T follicular helper cell (primary cell): ENCODE measurements at places on chromosomes 2 and 18.
A peak's percentile ranks its signal among the peaks of the same experiment; 100 is the strongest.

DNA sequence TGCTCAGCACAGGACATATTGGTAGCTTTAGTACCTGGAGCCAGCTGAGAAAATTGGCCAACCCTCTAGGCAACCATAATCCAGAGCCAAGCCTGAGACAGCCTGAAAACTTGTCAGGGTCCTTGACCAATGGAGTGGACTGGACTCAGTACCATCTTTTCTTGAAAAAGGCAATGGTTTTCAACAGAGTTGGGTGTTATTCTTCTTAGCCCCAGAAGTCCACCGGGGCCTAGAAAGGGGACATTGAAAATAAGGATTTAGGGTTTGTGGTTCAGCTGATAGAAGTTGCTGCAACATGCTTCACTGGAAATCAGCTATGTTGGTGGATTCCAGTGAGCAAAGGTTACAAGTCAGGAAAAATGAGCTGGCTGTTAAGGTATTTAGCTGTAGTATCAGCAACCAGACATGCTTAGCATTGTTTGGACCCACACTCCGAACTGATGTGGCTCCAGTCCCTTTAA is 22.1 kb upstream of the CNOT11 start:
- no peak for DNase-seq

DNA sequence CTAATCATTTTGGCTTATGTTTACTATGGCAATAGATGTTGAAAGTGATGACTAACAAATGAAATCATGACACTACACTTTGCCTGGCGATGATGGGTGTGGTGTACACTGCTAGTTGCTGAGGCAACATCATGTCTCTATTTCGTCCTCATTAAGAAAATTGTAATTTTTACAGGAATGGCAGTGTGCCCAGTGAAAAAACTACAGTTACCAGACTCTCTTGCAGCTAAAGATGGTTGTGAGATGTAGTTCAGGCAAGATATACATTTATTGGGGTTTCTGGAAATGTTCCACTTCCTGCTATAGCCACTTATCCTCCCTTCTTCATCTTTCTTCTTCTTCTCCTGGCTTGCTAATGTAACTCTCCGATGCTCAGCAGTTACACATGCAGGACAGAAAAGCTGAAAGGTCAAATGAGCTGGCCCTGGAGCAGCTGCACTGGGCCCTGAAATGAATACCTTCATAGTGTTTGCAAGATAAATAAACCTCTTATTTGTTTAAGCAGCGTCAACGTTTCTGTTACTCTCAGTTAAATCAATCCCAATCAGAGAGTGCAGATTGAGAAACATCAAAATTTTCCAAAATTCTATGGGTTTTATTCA is 46.0 kb downstream of the SOCS6 start:
- DNase-seq, result no peak

DNA sequence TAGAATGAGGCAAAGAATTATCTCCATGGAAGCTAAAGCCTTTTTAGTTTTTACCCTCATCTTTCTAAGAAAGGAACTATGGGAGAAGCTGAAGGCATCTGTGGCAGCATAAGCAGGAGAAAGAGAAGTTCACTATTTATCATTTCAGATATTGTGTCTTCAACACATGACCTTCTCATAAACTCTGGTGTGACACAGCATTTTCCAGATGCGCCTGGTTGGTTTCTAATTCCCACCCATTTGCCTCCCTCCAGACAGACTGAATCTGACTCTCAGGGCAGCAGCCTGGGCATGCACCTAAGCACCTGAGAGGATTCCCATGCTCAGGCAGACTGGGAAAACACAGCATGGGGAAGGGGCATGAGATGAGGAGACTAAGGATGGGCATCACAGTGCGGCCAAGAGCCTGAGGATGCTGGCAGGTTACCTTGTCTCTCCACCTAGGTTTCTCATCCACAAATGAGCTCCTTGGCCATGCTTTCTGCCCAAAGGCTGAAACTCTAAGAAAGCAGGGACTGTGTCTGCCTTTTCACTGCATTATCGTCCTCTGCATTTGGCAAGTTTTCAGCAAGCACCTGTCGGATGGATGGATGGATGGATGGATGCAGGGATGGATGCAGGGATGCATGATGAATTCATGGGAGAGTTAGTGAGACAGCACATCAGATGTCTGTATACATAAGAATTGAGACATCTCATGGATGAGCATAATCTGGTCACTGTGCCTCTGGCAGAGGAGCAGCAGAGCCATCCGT is 28.8 kb upstream of the SULT1C4 start:
- no peak for DNase-seq

DNA sequence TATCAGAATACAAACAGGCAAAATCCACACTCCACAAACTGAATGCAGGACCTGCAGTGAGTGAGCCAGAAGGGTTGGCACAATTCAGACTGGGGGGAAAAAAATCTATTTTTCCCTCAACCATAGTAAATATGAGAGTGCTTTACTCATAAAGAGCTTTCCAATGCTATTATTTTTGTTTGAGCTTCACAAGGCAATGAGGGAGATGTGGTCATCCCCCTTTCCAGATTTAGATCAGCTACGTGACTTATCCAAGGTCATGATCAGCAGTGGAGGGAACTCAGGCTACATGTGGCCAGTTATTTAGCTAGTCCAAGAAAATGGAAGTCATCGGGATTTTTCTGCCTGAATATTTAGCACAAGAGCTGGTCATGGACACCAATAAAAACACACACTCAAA is 120.4 kb upstream of the KLF7 start:
- DNase-seq, result no peak

GRCh38 chr2:20212871-20213503 is 11.9 kb downstream of the SDC1 start:
- no peak for DNase-seq

- no peak for DNase-seq
These were observed 841.6 kb downstream of the TRIB2 start for GRCh38 chr2:13558368-13558767.

GRCh38 chr2:165305391-165306096 is 66.3 kb downstream of the SCN2A start:
- DNase-seq, result no peak

DNA sequence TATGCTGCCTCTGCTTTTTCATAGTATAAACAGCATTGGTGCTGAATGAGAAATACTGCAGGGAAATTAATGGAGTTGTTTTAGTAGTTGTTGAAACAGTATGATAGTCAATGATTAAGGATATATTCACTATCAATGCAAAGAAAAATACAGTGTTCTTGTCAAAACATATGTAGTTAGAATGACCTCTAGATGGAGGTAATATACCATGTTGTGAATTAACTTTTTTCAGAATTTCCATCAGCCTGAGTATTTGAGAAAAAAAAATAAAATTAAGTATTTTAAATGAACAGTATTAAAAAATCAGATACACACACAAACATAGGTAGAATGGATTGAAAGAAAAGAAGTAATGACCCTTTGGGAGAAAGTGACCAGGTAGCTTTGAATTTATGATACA is 59.5 kb downstream of the RMDN2 start:
- DNase-seq, result no peak

GRCh38 chr18:74507097-74507881 is 11.1 kb downstream of the CNDP2 start:
- DNase-seq, result no peak

- no peak for DNase-seq
These were observed 219.1 kb upstream of the STK17B start for GRCh38 chr2:196390243-196391148.

DNA sequence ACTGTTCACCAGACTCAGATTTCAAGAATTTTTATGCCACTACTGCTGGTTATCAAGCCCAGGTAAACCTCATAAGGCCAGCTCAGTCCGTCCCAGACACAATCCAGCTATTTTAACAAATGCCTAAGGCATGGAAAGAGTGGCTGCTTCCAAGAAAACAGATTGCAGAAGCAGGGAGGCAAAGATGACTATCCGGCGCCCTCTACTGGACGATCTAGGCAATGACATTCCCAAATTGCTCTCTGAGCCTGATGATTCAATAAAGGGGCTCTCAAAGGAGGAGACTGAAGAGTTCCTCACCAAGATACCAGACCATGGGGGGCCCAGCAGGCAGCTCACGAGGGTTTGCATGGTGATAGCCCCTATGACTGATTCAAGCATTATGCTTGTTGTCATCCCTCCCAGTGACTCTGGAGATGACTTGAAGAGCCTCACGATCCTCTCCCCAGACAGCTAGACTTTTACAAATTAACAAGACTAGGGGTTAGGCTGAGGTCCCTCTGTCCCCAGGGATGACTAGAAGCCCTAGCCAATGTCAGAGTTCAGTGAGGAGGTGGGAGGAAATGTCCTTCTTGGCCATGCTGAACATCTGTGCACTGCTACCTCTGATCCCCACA is 25.0 kb downstream of the SERPINB8 start:
- peak; percentile 6 for DNase-seq

DNA sequence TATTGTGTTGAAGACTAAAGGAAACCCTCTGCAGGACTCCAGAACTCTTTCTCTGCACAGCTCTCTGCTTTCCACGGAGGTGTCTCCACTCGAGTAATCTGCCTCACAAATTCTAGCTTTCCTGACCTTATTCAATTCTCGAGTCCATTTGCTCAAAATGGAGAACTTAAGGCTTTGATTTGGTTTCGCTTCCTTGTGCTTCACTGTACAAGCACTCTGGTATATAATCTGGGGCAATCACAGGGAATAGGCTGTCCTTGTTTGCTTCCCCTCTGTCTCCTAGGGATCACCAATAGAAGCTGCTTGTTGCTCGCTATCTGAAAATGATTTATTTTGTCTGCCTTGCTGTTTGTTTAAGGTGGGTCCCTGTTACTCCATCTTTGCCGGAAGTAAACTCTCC is 129.1 kb upstream of the DOCK10 start:
- DNase-seq, result no peak

DNA sequence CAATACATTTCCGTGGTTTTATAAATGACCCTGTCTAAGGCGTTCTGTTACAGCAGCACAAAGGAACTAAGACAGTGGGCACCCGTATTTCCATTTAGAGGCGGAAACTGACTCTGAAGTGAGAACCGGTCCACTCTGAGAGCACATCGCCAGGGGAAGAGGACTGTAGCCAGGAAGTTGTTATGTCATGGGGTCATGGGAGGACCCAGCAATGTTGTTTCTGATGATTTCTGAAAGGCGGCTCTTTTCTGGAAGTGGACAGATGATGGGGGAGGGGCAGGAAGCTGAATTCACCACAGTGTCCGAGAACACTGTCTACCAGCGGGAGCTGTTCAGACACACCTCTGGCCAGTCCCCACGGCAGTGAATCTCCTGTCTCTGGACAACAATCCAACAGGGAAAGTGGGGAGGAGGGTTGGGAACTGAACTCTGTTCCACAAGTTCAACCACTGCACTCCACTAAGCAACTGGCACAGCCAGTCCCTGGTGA is 2.1 kb upstream of the LRRFIP1 start:
- DNase-seq, result no peak

DNA sequence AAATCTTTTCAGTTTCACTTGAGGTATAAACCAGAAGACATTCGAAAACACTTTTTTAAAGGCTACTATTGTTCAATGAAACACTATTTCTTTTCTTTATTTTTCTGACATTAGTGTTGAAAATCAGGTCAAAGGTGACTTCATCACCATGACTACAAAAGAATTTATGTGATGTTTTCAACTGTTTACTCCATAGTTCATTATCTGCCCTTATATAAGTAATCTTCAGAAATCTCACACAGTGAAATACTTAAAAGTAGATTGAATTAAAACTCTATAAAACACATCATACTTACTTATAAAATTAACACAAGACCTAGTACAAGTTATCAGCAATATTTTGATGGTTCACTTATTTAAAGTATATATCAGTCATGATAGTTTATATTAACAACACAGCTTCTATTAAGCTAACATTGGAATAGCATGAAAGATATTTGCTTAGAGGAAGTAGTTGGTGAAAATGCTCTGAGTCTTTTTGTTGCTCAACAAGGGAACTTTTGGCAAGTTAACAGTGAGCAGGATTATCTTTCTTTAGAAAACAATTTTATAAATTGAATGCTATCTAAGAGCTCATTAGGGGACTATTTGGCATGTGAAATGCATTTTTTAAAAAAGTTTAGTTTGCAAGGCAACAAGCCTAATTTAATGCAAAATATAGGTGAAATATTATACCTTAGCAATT is 60.8 kb downstream of the MC4R start:
- no peak for DNase-seq

GRCh38 chr18:31506024-31506742 is 8.2 kb downstream of the DSG2 start:
- DNase-seq, result no peak

DNA sequence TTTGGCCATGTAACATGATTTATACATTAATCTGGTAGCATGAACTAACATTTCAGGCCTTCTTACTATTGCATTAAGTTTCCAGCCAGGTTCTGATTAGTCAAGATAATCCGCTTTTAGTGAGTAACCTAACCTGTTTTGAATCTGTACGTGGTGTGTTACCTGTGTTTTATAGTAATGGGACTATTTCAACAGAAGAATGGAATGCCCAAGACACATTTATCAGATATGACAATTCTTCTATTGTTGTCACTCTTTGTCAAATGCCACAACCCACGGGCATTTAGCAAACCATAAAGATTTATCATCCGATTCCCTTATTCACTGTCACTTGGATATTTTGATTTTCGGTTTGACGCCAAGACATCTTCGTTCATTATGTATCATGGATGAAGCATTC is 117.9 kb downstream of the ETAA1 start:
- no peak for DNase-seq

- no peak for DNase-seq
These were observed 334.5 kb upstream of the MMADHC start for GRCh38 chr2:149921911-149922616.

- DNase-seq, result no peak
These were observed 141.1 kb downstream of the METTL4 start for GRCh38 chr18:2430191-2430590.

GRCh38 chr2:64220894-64221617 is 76.8 kb upstream of the PELI1 start:
- no peak for DNase-seq

GRCh38 chr2:88831792-88832248 is 140.3 kb downstream of the RPIA start:
- peak; percentile 1 for DNase-seq

- no peak for DNase-seq
These were observed 146.6 kb downstream of the HAUS1 start for GRCh38 chr18:46250812-46251173.

DNA sequence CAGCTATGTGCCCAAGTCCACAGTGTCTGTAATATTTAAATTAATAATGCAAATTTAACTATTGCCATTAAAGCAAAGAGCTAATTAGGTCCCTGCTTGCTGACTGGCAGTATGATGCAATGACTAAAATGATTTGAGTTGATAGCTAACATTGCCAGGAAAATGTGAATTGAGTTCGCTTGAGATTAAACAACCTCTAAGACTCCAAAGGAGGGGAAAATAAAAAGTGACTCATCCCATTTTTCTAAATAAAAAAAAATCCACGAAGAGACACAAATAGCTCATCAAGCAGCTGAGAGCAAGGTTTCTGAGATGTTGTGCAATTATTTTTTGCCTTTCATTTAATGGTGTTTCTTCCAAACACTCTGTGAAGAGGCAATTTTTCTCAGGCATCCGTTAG is 413.0 kb downstream of the MTX2 start:
- no peak for DNase-seq

DNA sequence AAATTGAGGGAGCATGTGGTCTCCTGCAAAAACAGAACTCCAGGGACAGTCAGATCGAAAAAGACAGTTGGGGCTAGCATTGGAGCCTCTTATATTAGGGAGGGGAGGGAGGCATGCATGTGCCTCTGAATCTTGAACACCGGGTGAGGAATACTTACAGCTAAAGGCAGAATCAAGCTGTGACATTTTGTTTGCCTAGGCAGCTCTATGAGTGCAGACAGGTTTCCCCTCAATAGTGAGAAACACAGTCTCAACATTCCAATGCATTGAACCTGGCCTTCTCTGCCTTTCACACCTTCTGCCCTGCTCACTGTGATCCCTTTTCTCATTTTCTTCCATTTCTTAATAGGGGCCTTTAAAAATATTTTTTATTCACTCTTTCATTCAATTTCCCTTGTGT is 140.4 kb downstream of the THSD7B start:
- DNase-seq, result no peak
